ENCODE measurements at places on chromosomes 3 and 15.

DNA sequence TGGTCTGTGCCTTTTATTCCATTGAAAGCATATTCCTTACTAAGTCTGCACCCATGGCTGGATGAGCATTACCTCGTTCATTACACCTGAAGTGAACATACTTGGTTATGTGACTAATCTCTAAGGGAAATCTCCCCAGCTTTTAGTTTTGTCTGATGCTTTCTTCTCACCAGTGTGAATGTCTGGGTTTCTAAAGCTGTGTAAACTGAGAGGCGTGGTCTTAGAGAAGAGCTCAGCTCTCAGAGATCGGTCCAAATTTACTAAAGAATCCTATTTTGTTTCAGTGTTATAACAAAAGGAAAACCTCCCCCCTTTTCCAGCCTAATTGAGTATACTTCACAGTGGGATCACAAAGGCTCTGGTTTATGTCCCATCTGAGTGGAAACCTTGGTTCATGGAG is 352.3 kb downstream of the PTPRG start:
- no peak overlapping the region for H3K4me3 ChIP-seq
- H3K4me1 ChIP-seq, result no peaks in the 10 kb centered on the region
- H3K27me3 ChIP-seq, result no peaks in the 10 kb centered on the region
- H3K36me3 ChIP-seq, result no peaks in the 10 kb centered on the region

DNA sequence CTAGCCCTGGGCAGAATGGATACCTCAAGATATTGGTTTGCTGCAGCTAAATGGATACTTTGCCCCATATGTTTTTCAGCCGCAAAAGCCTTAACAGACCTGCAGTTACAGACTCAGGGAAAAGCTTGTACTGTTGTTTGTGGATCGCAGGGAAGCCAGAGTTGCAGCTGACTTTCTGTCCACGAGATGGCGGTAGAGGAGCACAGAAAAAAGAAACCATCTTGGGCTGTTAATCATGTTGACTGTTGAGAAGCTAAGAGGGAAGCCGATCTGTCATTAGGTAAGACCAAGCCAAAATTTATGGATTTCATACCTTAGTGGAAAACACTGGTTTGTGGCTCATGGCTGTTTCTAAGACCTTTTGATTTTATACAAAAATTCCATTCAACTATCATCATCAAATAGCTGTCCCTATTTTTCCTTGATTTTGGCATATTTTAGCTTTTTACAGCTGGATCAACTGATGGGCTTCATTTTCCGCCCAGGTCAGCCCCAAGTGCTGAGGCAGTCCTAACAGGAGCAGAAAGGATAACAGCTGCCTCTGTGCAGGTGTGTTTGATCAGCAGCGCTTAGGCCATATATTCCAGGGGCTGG is 205.7 kb upstream of the ZPLD1 start:
- no peak for DNase-seq
- no peaks in the 10 kb centered on the region for H3K36me3 ChIP-seq
- H3K27ac ChIP-seq, result no peak overlapping the region
- H3K4me1 ChIP-seq, result peaks cover 5% of the 10 kb centered on the region
- H3K27me3 ChIP-seq, result no peaks in the 10 kb centered on the region

- DNase-seq, result no peak
- no peak overlapping the region for H3K4me3 ChIP-seq
- no peaks in the 10 kb centered on the region for H3K36me3 ChIP-seq
- H3K27me3 ChIP-seq, result no peaks in the 10 kb centered on the region
Measured at GRCh38 chr3:194465920-194466570, 20.8 kb downstream of the ATP13A3 start.

DNA sequence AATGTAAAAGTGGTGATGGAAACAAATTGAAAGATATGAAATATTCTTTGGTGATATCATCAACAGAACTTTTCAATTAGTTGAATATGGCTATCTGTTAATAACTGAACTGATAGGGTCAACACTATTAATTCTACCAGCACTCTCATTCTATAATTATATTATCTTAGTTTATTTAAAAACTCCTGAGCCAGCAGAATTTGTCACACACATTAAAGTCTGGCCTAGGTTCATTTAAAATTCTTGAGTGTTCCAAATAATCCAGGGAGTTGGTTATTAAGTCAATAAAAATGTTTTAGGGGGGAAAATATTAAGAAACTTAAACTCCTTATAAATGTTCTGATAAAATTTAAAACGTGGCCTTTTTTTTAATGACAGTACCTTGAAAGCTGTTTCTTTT is 189.6 kb upstream of the GRM7 start:
- H3K27ac ChIP-seq, result no peak overlapping the region
- no peak for DNase-seq
- H3K4me1 ChIP-seq, result no peaks in the 10 kb centered on the region
- no peaks in the 10 kb centered on the region for H3K27me3 ChIP-seq
- H3K36me3 ChIP-seq, result no peaks in the 10 kb centered on the region
- H3K4me3 ChIP-seq, result no peak overlapping the region

DNA sequence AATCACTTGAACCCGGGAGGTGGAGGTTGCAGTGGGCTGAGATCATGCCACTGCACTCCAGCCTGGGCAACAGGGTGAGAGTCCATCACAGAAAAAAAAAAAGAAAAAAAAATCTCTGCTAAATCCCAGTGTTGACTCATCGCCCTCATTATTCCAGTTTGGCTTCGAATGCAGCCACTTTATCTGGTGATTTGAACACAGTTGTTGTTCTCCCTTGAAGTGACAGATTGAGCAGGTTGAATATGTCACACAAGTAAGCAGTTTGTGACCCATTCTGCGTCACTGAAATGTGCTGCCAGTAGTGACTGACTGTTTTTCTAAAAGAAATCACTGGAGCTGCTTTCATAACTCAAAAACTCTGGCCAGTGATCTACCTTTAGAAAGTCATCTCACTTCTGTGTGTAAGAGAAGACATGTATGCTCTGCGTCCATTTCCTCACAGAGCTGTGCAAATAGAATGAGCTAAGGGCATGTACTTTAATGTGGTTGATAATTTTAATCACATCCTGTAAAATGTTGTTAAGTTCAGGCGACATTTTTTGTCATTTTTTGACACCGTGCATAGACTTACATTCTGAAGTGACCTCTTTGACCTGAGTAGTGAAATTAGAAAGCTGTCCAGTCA is 12.5 kb downstream of the DOCK3 start:
- H3K27me3 ChIP-seq, result no peaks in the 10 kb centered on the region
- H3K27ac ChIP-seq, result no peak overlapping the region
- no peaks in the 10 kb centered on the region for H3K36me3 ChIP-seq
- H3K4me1 ChIP-seq, result no peaks in the 10 kb centered on the region
- no peak overlapping the region for H3K4me3 ChIP-seq
- no peak for DNase-seq

GRCh38 chr3:128911911-128912310 is 32.5 kb downstream of the ACAD9 start:
- no peak overlapping the region for H3K27ac ChIP-seq
- no peak overlapping the region for H3K4me3 ChIP-seq
- H3K36me3 ChIP-seq, result peaks cover 100% of the 10 kb centered on the region
- DNase-seq, result no peak
- no peaks in the 10 kb centered on the region for H3K4me1 ChIP-seq

GRCh38 chr3:103906304-103906703 is 1460.4 kb upstream of the ALCAM start:
- no peak overlapping the region for H3K27ac ChIP-seq
- DNase-seq, result no peak
- H3K36me3 ChIP-seq, result no peaks in the 10 kb centered on the region
- no peaks in the 10 kb centered on the region for H3K27me3 ChIP-seq

DNA sequence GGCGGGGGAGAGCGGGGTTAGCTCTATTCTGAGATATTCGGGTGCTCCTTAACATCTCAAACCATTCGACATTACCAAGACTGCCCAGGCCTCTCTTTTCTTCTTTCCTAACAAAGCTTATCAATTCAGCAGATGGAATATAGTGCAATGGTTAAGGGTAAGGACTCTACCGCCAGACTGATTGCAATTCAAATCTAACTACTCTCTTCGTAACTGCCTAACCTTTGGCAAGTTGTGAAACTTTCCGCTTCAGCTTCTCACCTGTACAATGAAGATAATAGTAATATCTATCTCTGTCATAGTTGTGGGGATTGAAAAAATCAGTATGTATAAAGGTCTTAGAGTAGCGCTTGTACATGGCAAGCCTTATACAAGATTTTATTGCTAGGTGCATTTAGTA is 972 bp downstream of the UBA5 start:
- no peaks in the 10 kb centered on the region for H3K36me3 ChIP-seq
- DNase-seq, result no peak
- H3K4me1 ChIP-seq, result peaks cover 51% of the 10 kb centered on the region

- peak overlapping the region; percentile 76 for H3K27ac ChIP-seq
- H3K36me3 ChIP-seq, result peaks cover 47% of the 10 kb centered on the region
- H3K4me1 ChIP-seq, result peaks cover 47% of the 10 kb centered on the region
Measured at GRCh38 chr3:184008161-184008560, 9.5 kb downstream of the ABCC5 start.

DNA sequence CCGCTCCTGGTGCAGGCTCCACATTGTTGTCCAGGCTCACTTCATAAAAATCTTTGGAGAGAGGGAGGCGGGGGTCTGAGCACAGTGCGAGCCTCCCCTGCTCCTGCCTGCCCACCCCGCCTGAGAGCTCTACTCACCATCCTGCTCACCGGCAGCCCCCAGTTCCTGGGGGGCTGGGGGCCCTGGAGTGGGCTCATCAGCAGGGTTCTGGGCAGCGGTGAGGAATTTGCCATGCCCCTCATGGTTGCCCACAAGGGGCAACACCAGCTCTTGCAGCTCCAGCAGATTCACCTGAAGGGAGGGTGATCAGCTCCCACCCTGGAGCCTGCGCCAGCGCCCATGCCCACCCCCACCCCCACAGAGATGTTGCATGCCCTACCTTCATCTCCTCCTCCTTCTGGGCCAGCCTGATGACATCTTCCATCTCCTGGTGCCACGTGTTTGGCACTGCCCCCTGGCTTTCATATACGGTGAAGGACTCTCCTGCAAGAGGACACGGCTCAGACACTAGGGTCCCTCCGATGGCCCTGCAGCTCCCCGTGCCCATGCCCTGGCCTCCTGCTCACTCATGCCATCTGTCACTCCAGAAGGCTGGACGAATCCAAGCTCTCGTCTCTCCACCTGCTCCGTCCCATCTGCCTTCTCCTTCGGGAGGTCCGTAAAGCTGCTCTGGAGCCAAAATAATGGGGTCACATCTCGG is 162.1 kb downstream of the TBC1D2B start:
- no peak for DNase-seq
- no peak overlapping the region for H3K27ac ChIP-seq
- H3K27me3 ChIP-seq, result no peaks in the 10 kb centered on the region

DNA sequence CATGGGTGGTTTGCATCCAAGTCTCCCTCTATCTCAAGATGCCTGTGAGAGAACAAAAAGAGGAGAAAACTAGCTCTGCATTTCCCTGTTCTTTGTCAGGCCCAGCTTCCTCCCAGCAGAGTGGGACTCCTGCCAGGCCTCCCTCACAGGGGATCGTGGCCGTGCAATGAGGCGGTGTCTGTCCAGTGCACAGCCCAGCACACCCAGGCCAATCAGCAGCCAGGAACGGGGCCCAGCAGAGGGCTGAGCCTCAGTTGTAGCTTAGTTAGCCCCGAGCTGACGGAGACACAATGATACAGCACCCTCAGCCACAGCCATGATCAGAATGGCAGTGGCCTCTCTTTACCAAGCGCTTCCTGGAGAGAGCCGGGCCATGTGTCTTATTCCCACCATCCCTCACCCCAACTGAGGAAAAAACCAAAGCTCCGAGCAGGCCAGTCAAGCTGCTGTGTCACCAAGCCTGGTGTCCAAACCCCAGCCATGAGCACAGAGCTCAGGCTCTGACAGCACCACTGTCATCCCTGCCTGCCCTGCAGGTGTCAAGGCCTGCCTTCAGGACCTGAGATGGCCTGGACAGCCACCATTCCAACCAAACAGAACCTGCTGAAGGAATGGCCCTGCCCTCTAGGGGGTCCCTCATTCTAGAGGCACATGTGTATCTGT is 71.1 kb downstream of the DNAJB8 start:
- DNase-seq, result no peak
- no peak overlapping the region for H3K4me3 ChIP-seq
- H3K4me1 ChIP-seq, result no peaks in the 10 kb centered on the region
- H3K36me3 ChIP-seq, result no peaks in the 10 kb centered on the region
- no peaks in the 10 kb centered on the region for H3K27me3 ChIP-seq

DNA sequence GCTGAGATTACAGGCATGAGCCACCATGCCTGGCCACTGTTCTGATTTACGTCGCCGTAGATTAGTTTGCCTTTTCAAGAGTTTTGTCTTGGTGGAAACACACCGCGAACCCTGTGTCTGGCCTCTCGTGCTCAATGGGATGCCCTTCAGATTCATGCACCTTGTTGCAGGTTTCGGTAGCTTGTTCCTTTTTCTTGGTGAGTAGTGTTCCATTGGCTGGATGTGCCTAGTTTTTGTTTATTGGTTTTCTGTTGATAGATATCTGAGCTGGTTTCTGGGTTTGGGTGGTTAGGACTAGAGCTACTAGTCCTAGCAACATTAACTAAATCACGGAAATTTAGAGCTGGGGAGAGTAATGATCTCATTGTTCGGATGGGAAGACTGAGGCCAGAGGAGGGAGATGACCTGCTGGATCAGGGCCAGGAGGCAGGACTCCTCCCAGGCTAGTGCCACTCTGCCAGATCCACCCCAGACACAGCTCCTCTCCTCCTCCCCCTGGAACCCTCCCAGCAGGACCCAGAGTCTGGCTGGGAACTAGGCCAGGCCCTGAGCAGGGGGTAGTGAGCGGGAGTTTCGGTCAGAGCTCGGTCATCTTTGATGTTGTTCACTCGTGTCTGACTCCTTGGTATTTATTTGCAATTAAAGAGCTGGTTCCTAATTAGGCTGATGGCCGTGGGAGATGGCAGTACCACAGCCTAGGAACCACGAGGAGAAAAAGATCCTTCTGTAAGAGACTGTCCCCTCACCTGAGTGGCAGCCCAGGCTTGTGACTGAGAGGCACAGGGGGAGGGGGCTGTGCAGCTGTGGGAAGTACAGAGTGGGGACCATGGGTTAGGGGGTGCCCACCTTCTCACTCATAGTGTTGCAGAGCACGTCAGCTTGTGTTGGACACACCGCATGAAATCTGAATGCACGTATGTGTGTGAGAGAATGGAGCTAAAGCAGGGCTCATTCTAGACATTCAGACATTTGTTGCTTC is 73.4 kb downstream of the SMAD6 start:
- H3K27me3 ChIP-seq, result no peaks in the 10 kb centered on the region
- H3K27ac ChIP-seq, result no peak overlapping the region
- no peaks in the 10 kb centered on the region for H3K36me3 ChIP-seq
- H3K4me1 ChIP-seq, result peaks cover 34% of the 10 kb centered on the region
- no peak for DNase-seq
- H3K4me3 ChIP-seq, result no peak overlapping the region

- H3K4me3 ChIP-seq, result peak overlapping the region; percentile 81
- peak overlapping the region; percentile 94 for H3K27ac ChIP-seq
- H3K36me3 ChIP-seq, result peaks cover 36% of the 10 kb centered on the region
- H3K4me1 ChIP-seq, result peaks cover 18% of the 10 kb centered on the region
- DNase-seq, result no peak
Measured at GRCh38 chr3:15601046-15601398, 347 bp downstream of the HACL1 start.

- H3K27me3 ChIP-seq, result no peaks in the 10 kb centered on the region
- no peaks in the 10 kb centered on the region for H3K36me3 ChIP-seq
- peak overlapping the region; percentile 100 for H3K27ac ChIP-seq
- no peaks in the 10 kb centered on the region for H3K4me1 ChIP-seq
Measured at GRCh38 chr15:45200799-45201556, 13.2 kb upstream of the SHF start.

- no peak for DNase-seq
- peak overlapping the region; percentile 54 for H3K4me3 ChIP-seq
- no peak overlapping the region for H3K27ac ChIP-seq
- peaks cover 10% of the 10 kb centered on the region for H3K4me1 ChIP-seq
- H3K36me3 ChIP-seq, result no peaks in the 10 kb centered on the region
- no peaks in the 10 kb centered on the region for H3K27me3 ChIP-seq
Measured at GRCh38 chr15:69299943-69300588, 1.4 kb downstream of the PAQR5 start.
